ENCODE measurements at places on chromosomes 5 and 9. TPM values are rescaled to one million over a fixed set of nuclear protein-coding genes. Genes with fewer than 3 reads are reported as not detected.

The ECSCR gene
- total RNA-seq = 36.0 TPM

The FBN2 gene
- total RNA-seq = 110 TPM

The AFAP1L1 gene
- 75.3 TPM for total RNA-seq

The SNX24 gene
- 9.9 TPM for total RNA-seq

The TAF11L5 gene
- not detected for total RNA-seq

The CD14 gene
- total RNA-seq = 32.1 TPM

The BTNL3 gene
- total RNA-seq = not detected

The NIPAL4 gene
- 0.13 TPM for total RNA-seq

The SGCD gene
- 86.6 TPM for total RNA-seq

The GHR gene
- 15.2 TPM for total RNA-seq

The FGF18 gene
- total RNA-seq = 27.8 TPM

The FOXD4L6 gene
- total RNA-seq = 0.13 TPM

The SLCO6A1 gene
- 0.31 TPM for total RNA-seq

The TXNDC8 gene
- total RNA-seq = not detected

The SPAAR gene
- 0.89 TPM for total RNA-seq

The MYMK gene
- 23.0 TPM for total RNA-seq

The RNF208 gene
- 0.18 TPM for total RNA-seq

The PCDHB15 gene
- total RNA-seq = 4.3 TPM

The MCIDAS gene
- total RNA-seq = not detected

The PCDHAC2 gene
- 1.9 TPM for total RNA-seq

The MARVELD2 gene
- total RNA-seq = 0.31 TPM

The LAMC3 gene
- total RNA-seq = 1.1 TPM

The CCDC180 gene
- 7.4 TPM for total RNA-seq
